Left hindlimb (tissue), 1 donor: ENCODE measurements at places on chromosomes 2 and 18.
A peak's percentile ranks its signal among the peaks of the same experiment; 100 is the strongest.

DNA sequence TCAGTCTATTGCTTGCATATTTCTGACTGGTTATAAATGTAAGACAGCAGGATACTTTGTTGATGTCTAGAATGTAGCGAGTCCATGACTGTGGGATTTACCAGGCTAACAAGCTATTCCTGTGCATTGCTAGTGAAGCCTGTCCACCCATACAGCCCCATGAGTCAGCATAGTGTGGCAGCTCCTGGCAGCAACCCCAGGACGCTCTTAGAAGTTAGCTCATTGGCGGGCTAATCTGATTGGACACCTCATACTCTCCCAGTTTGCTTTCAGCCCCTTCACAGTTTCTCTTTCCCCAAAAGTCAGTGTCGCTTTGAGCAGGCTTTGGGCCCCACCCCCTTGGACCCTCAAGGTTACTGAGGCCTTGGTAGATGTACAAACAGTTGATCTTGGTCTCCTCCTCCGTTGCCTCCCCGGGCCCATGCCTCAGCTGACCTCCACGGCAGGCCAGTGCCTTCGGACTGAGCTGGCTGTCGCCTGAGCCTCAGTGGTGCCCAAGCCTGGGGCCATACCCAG lies 48.0 kb downstream of the COA5 start:
- DNase-seq, result no peak

DNA sequence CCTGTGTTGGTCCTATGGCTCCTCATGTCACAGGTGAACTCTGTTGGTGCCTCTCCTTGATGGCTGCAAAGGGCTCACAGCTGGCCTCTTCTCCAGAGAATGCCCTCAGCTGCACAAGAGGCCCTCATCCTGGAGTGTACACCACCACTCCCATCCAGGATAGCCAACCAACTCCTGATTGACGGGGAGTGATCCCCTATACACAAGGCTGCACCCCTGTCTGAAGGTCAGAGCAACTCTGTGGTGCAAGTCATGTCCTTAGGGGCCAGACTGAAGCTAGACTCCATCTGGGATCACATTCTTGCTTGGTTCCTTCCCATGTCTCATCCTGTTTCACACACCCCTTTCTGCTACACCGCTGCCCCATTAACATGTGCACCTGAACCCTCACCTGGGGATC lies 41.7 kb upstream of the ATL2 start:
- no peak for DNase-seq

DNA sequence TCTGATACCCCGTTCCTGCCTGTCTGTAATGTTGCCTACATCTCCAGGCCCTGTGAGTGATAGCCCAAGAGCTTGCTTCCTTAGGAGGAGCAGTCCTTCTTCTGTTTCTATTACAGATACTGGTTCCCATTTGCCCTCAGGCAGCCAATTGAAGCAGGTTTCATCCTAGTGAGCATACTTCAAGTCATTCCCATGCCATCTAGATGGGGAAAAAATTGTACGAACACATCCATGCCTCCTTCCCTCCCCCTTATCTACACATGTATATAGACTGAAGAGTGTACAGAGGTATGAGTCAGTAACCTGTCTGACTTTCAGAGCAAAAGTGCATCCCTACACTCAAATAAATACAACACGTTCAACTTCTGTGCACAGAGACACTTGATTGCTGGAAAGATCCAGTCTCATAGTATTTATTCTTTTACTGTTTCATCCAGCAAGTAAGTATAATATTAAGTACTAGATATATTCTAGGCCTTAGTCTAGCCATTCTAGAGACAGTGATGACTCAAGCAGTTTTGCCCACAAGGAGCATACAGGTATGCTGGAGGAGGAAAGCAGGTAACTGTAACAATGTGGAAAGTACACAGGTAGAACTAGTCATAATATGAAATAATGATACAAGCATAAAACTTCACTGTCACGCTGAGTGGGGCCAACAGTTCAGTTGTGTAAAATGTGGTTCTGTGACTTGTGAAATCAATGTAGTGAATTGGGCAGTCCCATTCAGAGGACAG lies 153.4 kb downstream of the MGAT5 start:
- no peak for DNase-seq

DNA sequence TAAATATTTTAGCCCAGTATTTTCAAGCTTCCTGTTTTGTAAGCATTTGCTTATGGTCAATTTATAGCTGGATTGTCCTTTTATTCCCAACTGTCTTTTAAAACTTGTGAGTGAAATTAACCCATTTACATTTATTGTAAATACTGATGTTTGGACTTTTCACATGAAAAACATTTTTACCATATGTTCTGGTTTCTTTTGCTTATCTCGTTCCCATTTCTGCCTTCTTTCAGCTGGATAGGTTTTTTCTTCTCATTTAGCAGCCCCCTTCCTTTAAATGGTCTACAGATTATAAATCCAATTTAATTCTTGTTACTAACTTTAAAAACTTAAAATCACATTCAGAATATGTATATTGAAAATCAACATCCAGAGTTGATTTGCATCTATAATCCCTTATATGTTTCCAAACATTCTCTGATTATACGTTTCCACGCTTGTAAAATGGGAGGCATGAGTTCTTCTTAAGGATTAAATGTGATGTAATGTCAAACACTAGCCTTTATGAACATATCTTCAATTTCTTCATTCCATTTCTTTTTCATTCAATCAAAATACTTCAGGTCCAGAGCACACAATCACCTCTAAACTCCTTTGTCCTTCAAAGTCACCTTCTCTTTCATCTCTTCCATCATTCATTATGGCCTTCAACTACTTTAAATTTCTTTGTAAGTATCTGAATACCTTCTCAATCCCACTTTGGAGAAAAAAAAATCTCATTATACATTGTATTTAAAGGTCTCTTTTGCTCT lies 1.1 kb upstream of the KDM3A start:
- DNase-seq, result no peak

GRCh38 chr2:78908973-78909372 lies 116.5 kb upstream of the REG3G start:
- no peak for DNase-seq

DNA sequence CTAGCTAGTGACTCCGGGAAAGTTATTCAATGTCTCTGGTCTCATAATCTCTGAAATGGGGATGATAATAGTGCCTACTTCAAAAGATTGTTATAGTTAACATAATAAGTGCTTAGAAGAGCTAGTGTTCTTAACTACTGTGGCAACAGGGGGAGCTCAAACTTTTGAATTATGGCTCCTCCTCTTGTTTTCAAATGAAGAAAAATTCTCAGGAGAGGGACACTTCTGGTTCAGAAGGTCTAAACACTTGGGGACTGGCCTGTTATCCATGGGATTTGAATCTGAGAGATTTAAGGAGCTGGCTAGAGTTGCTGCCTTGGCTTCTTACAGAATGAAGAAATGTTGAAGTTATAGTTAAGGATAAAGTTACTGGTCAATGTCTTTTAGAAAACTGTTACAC lies 92.2 kb upstream of the ITGB6 start:
- DNase-seq, result no peak

DNA sequence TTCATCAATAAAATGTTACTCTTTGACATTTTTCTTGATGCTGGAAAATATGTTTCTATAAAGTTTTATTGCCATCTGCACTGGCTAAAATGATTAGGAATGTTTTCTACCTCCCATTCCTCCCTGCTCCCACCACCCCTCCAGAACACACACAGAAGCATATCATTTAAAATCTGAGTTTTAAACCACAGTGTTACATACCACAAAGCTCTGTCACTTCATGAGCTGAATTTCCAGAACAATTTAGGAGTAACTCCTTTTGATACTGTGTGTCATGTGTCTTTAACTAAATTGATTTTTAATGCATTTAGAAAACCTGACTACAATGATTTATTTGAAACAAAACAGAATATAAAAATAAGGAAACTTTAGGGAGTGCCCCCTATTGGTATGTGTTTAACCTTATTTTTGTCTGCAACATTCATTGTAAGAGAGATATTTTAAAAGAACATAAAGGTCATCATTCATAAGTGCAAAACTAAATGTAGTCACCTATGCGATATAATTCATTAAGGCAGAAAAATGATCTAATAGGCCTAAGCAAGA lies 52.0 kb downstream of the FEZ2 start:
- DNase-seq, result no peak

- no peak for DNase-seq
These were observed 784.5 kb downstream of the TSN start for GRCh38 chr2:122539920-122540319.

GRCh38 chr2:26081556-26081955 lies 47.7 kb downstream of the RAB10 start:
- DNase-seq, result no peak

DNA sequence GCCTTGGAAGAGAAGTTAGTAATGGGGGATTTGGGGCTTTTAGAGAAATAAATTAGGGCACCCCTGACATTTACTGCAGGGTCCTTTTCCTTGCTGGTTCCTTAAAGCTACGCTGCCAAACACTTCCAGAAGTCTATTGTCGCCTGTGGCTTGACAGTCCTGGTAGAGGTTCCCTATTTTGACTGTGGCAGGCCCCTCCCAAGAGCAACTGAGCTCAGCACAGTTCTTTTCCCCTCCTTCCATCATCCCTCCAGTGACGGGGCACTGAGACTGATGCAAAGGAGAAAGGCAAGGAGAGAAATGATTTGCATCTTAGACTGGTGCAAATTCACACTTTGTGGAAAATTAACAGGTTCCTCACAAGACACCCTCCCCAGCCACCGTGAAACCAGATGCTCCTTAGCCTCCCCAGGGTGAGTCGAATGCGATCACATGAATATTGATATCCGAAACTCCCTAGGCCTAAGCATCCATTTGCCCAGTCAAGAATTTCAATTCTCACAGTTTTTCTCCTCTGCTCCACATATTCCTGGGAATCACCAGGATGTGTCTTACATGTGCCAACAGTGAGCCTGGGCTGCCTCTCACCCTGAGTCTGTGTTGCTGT lies 45.4 kb downstream of the RABL2A start:
- DNase-seq, result no peak

DNA sequence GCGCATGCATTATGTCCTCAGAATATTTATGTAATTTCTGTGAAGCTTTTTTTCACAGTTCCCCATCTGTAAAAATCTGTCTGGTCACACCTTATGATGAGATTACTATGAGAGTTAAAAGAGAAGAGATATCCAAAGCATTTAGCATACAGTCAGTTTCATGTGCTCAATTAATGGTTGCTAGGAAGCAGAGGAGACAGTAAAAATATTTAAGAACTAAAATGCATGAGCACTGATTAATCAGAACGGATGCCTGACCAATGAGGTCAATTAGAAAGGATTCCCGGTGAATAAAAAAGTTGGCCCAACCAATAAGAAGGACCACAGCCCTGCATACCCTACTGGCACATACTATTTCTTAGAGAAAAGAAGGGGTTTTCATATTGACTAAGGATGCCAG lies 12.0 kb upstream of the CRIM1 start:
- no peak for DNase-seq

GRCh38 chr2:177243073-177243472 lies 21.5 kb downstream of the NFE2L2 start:
- DNase-seq, result no peak

DNA sequence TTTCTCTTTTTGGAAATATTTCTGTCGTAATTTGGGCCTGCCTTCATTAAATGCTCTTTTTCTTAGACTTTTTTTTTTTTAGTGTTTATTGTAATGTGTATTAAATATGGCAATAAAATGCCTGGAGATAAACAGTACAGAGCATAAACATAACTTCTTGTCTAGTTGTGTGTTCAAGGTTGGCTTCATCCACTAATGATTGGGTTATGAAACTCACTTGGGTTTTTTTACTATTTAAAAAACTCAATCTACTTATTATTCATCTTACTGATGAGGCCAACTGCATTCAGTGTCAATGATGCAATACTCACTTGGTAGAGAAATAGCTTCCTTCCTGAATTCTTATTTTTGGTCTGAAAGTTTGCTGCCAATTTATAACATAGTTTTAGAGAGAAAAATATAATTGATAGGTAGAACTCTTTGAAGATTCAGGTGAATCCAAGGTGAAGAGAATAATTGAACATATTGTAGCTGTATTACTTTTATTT lies 144.2 kb upstream of the NABP1 start:
- DNase-seq, result no peak

- DNase-seq, result no peak
These were observed 17.4 kb downstream of the KCNH7 start for GRCh38 chr2:162821176-162821575.

DNA sequence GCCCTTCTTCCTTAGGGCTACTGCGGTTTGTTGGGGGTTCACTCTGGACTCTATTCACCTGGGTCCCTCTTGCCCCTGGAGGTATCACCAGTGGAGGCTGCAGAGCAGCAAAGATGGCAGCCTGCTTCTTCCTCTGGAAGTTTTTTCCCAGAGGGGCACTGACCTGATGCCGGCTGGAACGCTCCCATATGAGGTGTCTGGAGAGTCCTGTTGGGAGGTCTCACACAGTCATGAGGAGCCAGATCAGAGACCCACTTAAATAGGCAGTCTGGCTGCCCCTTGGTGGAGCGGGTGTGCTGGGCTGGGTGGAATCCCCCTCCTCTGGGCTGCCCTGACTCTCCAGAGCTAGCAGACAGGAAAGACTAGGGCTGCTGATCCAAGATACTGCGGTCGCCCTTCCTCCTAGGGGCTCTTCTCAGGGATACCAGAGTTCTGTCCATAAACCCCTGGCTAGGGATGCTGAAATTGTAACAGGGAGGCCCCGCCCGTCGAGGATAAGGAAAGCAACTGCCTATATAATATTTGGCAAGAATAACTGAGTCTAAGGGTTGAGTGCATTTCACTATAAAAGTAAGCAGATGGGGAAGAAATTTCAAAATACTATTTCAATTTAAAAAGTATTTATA lies 140.7 kb downstream of the NOL4 start:
- DNase-seq, result peak; percentile 55

GRCh38 chr18:2411381-2411960 lies 159.8 kb downstream of the METTL4 start:
- no peak for DNase-seq

GRCh38 chr2:239245107-239245506 lies 155.7 kb downstream of the HDAC4 start:
- DNase-seq, result no peak

GRCh38 chr2:17319090-17319489 lies 199.2 kb downstream of the RAD51AP2 start:
- DNase-seq, result no peak

DNA sequence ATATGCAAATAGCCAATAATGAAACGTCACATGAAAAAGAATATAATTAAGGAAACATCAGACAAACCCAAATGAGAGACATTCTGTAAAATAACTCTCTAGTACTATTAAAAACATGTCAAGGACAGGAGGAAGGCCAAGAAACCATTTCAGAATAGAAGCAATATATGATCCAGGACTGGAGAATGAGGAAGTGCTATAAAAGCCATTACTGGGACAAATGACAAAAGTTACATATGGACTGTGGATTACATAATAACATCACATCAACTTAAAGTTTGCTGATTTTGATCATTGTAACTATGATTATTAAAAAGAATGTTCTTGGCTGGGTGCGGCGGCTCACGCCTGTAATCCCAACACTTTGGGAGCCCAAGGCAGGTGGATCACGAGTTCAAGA lies 81.3 kb downstream of the CRACDL start:
- DNase-seq, result no peak
